ENCODE measurements at places on chromosomes 5 and 9. TPM values are rescaled to one million over a fixed set of nuclear protein-coding genes. Genes with fewer than 3 reads are reported as not detected.

DNA sequence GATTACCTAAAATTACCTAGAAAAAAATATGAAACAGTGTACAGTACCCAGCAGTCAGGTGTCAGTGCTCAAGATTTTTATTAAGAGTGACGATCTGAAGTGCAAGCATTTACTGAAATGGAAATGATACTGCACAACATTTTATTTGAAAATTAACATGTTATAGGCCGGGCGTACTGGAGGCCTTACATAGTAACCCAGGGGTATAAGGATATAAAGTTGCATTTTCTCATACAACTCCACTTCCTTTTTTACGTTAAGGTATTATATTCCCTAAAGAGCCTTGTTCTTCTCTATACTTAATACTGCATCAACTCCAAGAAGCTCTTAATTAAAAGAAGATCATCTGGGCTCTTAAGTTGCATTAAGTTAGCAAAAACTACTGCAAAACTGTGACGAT, 3.3 kb downstream of the MAT2B start:
- DNase-seq: no peak
- peak overlapping the region; percentile 31 for H3K4me3 ChIP-seq
- peaks cover 2% of the 10 kb centered on the region for H3K4me1 ChIP-seq
- no peak overlapping the region for H3K27ac ChIP-seq

DNA sequence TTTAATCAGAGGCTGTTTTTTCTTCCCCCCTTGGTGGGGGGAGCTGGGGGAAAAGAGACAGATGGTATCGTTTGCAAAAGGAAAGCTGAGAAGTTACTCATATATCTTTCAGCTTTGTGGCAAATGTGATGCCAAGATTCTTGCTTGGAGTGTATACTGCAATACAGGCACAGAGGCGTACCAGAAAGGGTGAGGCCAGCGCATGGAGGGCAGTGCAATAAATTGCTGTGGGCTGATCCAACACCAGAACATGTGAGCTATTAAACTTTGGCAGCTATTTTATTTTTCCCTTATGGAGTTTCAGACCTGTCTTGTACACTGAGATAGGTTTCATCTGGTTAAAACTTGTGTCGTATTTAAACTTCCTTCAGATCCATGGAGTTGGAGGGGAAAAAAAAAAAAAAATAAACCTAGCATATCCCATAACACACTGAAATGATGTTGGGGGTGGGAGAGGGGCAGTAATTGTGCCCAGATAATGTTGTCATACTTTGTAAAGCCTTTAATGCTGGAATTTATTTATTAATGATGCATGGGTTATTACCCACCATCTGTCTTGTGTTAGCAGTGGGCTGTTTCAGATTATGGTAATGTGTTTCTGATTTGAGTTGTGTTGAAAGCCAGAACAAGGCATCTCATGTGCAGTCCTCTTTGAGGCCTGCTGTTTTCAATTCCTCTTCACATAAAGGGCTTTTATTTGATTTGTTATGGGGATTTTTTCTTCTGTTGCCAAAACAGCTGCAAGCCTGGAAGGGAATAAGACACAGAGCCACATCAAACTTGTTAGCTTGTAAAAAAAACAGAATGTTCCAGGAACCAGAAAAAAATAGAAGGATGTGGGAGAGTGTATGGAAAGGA, 891.3 kb downstream of the TLE1 start:
- no peak overlapping the region for H3K27ac ChIP-seq
- H3K4me1 ChIP-seq: no peaks in the 10 kb centered on the region
- peaks cover 2% of the 10 kb centered on the region for H3K36me3 ChIP-seq
- H3K4me3 ChIP-seq: no peak overlapping the region

DNA sequence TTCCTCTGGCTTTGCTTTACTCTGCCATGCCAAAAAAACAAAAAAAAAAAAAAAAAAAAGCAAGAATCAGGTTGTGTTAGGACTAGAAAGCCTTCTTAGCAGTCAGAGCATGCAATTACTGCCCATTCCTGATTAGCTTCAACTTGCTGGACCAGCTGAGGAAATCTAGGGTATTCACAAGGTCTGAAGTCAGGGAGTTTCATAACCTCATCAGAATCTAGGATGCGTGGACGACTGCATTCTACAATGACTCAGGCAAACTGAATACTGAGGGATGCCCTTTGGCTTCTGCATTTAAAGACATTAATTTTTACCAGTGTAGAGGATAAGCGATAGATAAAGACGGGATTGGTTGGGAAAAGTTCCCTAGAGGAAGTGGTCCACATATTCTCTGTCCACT, 39.2 kb upstream of the SHOC1 start:
- H3K4me1 ChIP-seq: no peaks in the 10 kb centered on the region
- no peak for DNase-seq
- no peak overlapping the region for H3K4me3 ChIP-seq
- H3K36me3 ChIP-seq: no peaks in the 10 kb centered on the region

Gene F12
- 6.5 TPM for total RNA-seq

GRCh38 chr5:38809388-38810359, 36.1 kb upstream of the OSMR start:
- H3K4me1 ChIP-seq: no peaks in the 10 kb centered on the region
- H3K27me3 ChIP-seq: no peaks in the 10 kb centered on the region
- no peak overlapping the region for H3K4me3 ChIP-seq
- peak; percentile 60 for DNase-seq
- H3K27ac ChIP-seq: no peak overlapping the region
- H3K36me3 ChIP-seq: no peaks in the 10 kb centered on the region

GRCh38 chr9:5799314-5799713, 33.6 kb downstream of the ERMP1 start:
- DNase-seq: no peak
- H3K27ac ChIP-seq: no peak overlapping the region
- H3K4me1 ChIP-seq: no peaks in the 10 kb centered on the region
- peaks cover 3% of the 10 kb centered on the region for H3K36me3 ChIP-seq

Gene PCDHB14
- total RNA-seq: 2.9 TPM

Gene HSD17B4
- total RNA-seq: 369 TPM

DNA sequence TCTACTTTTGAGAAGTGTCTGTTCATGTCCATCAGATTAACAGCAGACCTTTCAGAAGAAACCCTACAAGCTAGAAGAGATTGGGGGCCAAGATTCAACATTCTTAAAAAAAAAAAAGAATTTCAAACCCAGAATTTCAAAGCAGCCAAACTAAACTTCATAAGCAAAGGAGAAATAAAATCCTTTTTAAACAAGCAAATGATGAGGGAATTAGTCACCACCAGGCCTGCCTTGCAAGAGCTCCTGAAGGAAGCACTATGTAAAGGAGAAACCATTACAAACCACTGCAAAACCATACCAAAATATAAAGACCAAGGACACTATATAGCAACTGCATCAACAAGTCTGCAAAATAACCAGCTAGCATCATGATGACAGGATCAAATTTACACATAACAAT, 124.6 kb upstream of the PDE4D start:
- H3K27ac ChIP-seq: no peak overlapping the region
- peaks cover 4% of the 10 kb centered on the region for H3K4me1 ChIP-seq
- DNase-seq: no peak
- no peaks in the 10 kb centered on the region for H3K27me3 ChIP-seq

DNA sequence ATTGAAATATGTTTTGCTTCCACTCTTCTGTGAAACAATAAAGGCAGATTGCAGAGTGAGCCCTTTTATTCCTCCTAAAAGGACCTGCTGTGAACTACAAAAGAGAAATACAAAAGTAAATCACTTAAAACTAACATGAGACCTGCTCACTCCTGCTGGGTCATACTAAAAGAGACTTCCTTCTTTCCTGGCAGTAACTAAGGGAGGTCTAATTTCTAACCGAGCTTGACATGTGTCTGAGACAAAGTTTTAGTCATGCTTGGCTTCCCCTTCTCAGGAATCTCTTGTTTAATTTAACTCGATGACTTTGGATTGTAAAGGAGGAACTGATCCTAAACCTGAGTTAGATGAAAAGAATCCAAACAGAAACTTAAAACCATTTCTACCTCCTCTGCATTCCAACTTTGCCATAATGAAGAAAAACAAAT, 86.4 kb upstream of the CDH6 start:
- peaks cover 4% of the 10 kb centered on the region for H3K4me1 ChIP-seq
- no peak overlapping the region for H3K4me3 ChIP-seq
- no peaks in the 10 kb centered on the region for H3K36me3 ChIP-seq
- DNase-seq: no peak
- H3K27ac ChIP-seq: no peak overlapping the region

GRCh38 chr5:98769210-98769958, 4.1 kb upstream of the RGMB start:
- H3K27ac ChIP-seq: no peak overlapping the region
- peak; percentile 86 for DNase-seq
- H3K36me3 ChIP-seq: no peaks in the 10 kb centered on the region

DNA sequence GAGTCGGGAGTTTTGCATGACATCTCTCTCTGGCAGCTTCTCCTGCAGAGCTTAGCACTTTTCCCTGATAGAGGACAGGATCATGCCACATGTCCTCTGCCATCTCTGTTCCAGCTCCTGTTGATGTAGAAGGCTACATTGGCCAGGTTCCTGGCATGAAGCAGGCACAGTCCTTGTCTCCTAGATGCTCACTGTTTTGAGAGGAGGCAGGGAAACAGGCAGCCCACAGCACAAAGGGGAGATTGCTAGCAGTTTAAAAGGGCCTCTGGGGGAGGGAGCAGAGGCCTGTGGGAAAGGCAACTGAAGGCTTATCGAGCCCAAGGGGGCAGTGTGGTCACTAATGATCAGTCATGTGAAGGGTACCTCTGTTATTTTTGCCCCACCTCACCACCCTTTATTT, 10.7 kb downstream of the ARHGAP26 start:
- H3K4me1 ChIP-seq: peaks cover 25% of the 10 kb centered on the region
- DNase-seq: no peak
- no peak overlapping the region for H3K27ac ChIP-seq
- no peaks in the 10 kb centered on the region for H3K36me3 ChIP-seq
- H3K27me3 ChIP-seq: no peaks in the 10 kb centered on the region

DNA sequence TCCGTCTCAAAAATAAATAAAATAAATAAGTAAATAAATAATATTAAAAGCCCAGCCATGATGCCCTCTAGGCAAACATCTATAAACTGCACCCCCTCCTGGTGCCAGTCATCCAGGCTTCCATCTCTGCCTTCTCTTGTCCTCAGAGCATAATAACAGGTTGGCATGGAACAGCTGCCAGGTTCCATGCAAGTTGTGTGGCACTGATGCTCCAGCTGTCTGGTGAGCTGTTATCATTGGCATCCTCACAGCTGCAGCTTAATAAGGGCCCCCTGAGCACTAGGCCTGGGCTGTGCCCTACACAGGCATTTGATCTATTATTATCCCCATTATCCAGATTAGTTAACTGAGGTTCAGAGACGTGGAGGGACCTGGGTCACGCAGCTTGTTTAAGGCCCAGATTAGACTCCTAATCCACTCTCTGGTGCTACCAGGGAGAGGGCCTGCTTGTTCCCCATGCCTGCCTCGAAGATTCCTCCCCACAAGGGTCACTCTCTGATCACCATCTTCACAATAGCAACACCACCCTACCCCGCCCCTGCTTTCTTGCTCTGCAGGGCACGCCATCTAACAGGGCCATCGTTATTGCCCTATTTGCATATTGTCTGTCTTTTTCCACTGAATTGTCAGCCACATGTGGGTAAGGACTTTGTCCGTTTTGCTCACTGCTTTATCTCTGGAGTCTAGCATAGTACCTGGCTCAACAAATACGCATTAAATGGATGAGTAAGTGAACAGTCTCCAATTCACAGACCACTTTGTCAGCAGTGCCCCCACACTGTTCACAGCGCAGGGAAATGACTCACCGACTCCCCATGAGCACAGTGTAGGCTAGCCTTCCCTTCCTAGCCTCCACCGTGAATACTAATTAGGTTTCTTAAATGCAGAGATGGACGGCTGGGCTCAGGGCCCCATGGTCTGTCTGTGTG, 1.5 kb upstream of the DNM1 start:
- no peaks in the 10 kb centered on the region for H3K36me3 ChIP-seq
- H3K4me1 ChIP-seq: peaks cover 7% of the 10 kb centered on the region
- H3K27ac ChIP-seq: no peak overlapping the region
- no peak for DNase-seq

- no peaks in the 10 kb centered on the region for H3K27me3 ChIP-seq
- no peaks in the 10 kb centered on the region for H3K4me1 ChIP-seq
- no peak overlapping the region for H3K4me3 ChIP-seq
Observed at GRCh38 chr5:35799753-35800152, 56.9 kb upstream of the IL7R start.

GRCh38 chr5:53542926-53543325, 17.5 kb upstream of the NDUFS4 start:
- no peaks in the 10 kb centered on the region for H3K4me1 ChIP-seq

Gene TAF9
- total RNA-seq: 85.4 TPM

- H3K4me1 ChIP-seq: no peaks in the 10 kb centered on the region
- no peak for DNase-seq
- H3K36me3 ChIP-seq: no peaks in the 10 kb centered on the region
- H3K27me3 ChIP-seq: no peaks in the 10 kb centered on the region
- H3K4me3 ChIP-seq: peak overlapping the region; percentile 87
- peak overlapping the region; percentile 90 for H3K27ac ChIP-seq
Observed at GRCh38 chr9:4678679-4679267, 596 bp upstream of the CDC37L1 start.

DNA sequence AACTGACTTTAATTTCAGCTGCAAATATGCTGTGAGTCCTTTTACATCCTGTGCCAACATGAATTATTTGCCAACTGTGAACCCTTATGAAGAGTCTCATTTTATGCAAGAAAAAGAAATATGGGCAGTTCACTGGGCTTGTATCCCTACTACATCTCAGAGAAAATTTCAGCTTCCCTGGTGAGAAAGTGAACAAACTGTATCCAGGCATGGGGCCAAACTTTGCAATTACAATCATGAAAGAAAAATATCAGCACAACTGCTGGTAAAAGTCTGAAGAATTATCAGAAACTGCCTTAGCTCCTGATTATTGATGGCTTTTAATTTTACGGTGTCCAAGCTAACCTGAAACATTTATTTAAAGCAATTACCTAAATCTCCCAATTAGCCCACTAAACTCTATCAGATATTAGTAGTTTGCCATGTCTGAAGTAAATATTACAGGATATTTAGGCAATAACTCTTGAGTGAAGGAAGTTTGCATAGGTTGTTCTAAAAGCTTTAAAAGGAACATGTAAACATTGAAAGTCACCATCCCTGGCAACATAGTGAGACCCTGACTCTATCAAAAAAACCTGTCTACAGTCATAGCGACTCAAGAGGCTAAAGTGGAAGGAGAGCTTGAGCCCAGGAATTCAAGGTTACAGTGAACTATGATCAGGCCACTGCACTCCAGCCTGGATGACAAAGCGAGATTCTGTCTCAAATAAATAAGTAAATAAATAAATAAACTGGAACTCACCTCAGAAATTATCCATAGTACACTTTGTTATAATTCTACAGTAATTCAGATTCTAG, 83.9 kb upstream of the HCN1 start:
- H3K27me3 ChIP-seq: no peaks in the 10 kb centered on the region
- no peak for DNase-seq
- H3K27ac ChIP-seq: no peak overlapping the region
- H3K4me1 ChIP-seq: no peaks in the 10 kb centered on the region
- no peaks in the 10 kb centered on the region for H3K36me3 ChIP-seq
- H3K4me3 ChIP-seq: no peak overlapping the region

DNA sequence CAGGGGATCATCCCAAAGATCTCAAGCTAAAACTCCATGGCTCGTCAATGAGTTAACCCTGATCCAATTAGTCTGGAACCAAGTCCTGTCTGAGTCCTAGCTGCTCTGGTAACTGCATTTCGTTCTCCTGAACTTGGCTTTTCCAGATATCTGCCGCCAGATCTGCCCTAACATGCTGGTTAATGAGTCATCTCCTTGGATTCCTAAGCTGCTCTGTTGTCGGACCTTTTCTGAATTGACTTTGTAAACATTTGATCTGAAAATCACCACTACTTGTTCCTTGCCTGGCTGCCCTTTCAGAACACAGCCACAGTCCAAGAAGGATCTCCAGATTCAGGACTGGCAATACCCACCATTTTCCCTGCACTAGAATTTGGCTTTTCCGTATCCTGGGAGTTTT, 473.0 kb downstream of the ZSWIM6 start:
- H3K36me3 ChIP-seq: no peaks in the 10 kb centered on the region
- H3K4me1 ChIP-seq: no peaks in the 10 kb centered on the region
- H3K27ac ChIP-seq: no peak overlapping the region
- no peaks in the 10 kb centered on the region for H3K27me3 ChIP-seq
- no peak for DNase-seq

All from H1 (cell line).